Left lobe of liver (tissue), 2 donors: ENCODE measurements at places on chromosomes 16 and 17. TPM values are rescaled to one million over a fixed set of nuclear protein-coding genes. Genes with fewer than 3 reads are reported as not detected.

- no peak for DNase-seq
These were observed 56.4 kb upstream of the SLC25A19 start for GRCh38 chr17:75345514-75346167.

GRCh38 chr17:12618557-12618956 is 47.1 kb upstream of the MYOCD start:
- DNase-seq = no peak

The PRR35 gene
- total RNA-seq = not detected

GRCh38 chr17:4304417-4305027 is 40.7 kb upstream of the ANKFY1 start:
- DNase-seq = no peak

The CDRT15 gene
- not detected for total RNA-seq

DNA sequence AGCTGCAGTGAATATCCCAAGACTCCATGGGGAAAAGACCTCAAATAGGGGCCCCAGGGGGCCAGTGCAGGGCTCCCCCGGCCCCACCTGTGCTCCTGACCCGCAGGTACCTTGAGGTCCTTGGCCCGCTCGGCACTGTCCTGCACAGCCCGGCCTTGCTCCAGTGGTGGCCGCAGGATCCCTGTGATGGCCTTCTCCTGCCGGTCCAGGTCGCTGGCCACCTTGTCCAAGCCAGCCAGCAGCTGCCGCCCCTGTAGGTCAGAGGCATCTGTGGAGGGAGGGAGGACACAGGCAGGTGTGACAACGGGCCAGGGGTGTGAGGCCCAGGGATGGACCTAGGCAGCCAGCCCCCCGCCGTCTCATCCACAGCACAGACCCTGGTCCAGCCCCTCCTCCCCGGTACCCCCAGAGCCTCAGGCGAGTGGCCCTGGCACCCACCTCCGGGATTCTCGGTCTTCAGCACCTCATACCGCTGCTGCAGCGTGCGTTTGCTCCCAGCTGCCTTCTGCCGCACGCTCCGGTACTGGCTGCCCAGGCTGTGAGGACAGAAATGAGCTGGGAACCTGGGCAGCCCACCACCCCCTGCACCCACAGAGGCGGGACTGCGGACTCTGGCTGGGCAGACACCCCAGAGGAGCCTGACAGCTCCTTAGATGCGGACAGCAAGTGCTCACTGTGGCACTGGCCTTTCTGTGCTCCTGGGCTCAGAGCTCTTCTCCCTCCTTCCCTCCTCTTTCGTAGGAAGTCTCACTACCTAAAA is 43.7 kb downstream of the PPL start:
- DNase-seq = no peak

DNA sequence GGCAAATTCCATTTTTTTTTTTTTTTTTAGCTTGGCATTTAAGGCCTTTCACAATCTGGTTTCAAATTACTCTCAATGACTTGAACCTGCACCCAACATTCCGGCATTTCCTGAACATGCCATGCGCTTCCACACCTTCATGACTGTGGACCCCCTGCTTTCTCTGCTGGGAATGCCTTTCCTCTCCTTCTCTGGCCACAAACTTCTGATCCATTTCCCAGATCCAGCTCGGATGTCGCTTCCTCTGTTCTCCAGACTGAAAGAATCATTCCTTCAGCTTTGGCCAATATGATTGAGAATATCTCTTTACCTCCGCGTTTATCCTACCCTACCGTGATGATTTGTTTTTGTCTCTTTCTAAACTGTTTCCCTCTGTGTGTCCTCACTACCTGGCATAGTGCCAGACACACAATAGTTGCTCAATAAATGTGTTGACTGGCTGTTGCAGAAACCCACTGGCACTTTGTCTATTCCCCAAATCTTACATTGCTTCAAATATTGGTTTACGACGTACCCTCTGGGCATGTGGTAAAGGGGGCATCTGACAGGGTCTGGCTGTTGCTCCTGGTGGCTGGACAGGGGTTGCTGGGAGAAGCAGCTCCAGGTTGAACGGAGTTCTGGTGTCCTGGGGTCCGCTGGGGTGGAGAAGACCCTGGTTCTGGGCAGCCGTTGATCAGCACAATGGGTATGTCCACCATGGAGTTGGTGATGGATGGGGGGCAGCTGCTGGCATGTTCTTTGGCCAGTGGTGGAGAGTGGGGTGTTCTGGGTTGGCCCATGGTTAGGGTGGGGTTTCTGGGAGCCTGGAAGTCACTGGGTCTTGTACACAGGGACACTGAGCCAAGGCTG is 14.7 kb downstream of the TNS4 start:
- DNase-seq = no peak

The CLEC3A gene
- total RNA-seq = not detected

The XPO6 gene
- total RNA-seq = 46.2 TPM

DNA sequence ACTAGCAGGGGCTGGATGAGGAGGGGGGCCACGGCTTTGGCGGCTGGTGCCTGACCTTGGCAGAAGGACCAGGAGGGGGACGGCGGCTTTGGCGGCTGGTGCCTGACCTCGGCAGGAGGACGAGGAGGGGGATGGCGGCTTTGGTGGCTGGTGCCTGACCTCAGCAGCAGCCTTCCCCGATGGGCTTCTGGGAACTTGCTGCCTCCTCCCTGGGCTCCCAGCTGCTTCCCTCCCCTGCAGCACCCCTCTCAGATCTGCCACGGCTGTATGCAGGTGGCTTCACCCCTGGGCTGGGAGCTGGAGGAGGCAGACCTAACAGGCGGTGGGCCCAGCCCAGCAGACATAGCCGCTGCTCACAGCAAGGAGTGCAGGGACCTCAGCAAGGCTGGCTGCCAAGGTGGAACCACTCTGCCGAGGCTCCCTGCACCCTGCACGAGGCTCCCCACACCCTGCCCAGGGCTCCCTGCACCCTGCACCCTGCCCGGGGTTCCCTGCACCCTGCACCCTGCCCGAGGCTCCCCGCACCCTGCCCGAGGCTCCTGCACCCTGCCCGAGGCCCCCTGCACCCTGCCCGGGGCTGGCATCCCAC is 38.4 kb upstream of the CBFA2T3 start:
- DNase-seq = no peak

The NPIPA8 gene
- total RNA-seq = 0.35 TPM

DNA sequence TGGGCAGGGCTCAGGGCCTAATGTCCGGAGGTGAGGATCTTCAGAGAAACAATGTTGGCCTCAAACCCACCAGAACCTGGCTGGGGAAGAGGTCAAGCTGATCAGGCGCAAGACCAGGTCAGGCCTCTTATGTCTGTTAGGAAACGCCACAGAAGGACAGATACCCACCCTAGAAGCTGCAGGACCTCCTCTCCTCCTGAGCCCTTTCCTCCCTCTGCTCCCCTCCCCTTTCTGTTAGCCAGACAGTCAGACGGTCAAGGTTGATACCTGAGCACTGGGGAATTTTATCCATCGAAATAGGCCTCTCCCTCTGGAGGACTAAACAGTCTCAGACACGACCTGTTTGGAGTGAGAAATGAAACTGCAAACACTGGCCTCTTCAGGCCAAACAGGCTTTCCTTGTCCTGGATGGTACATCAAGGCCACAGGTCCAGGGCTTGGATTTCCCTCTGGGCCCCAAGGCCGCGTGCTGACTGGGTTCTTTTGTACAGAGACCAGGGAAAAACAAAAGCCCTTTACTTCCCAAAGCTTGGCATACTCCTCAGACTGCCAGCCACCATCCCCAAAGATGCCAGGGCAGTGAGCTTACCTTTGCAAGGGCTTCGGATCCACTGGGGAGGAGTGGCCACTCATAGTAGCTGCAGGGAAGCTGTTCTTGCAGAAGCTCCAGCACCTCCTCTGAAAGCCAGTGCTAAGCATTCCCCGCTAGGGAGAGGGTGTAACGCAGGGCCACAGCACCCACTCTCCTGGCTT is 135.8 kb downstream of the CCDC182 start:
- DNase-seq = no peak

- no peak for DNase-seq
These were observed 164.4 kb downstream of the C16orf78 start for GRCh38 chr16:49537924-49538459.

- DNase-seq = no peak
These were observed 58.1 kb downstream of the CYB5B start for GRCh38 chr16:69482410-69482991.

GRCh38 chr16:50568187-50568815 is 20.1 kb downstream of the NKD1 start:
- no peak for DNase-seq

DNA sequence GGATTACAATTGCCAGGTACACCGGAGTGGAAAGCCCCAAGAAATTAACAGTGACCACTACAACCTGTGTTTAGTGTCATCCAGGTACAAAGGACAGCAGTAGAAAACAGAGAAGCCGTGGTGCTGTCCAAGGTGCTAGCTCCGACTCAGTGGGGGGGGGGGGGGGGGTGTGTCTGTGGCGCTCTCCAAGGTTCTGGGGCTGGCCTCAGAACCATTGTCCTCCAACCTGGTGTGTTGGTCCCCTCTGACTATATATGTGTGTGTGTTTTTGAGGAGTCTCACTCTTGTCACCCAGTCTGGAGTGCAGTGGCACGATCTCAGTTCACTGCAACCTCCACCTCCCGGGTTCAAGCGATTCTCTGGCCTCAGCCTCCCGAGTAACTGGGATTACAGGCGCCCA is 5.8 kb upstream of the ZNF23 start:
- no peak for DNase-seq

DNA sequence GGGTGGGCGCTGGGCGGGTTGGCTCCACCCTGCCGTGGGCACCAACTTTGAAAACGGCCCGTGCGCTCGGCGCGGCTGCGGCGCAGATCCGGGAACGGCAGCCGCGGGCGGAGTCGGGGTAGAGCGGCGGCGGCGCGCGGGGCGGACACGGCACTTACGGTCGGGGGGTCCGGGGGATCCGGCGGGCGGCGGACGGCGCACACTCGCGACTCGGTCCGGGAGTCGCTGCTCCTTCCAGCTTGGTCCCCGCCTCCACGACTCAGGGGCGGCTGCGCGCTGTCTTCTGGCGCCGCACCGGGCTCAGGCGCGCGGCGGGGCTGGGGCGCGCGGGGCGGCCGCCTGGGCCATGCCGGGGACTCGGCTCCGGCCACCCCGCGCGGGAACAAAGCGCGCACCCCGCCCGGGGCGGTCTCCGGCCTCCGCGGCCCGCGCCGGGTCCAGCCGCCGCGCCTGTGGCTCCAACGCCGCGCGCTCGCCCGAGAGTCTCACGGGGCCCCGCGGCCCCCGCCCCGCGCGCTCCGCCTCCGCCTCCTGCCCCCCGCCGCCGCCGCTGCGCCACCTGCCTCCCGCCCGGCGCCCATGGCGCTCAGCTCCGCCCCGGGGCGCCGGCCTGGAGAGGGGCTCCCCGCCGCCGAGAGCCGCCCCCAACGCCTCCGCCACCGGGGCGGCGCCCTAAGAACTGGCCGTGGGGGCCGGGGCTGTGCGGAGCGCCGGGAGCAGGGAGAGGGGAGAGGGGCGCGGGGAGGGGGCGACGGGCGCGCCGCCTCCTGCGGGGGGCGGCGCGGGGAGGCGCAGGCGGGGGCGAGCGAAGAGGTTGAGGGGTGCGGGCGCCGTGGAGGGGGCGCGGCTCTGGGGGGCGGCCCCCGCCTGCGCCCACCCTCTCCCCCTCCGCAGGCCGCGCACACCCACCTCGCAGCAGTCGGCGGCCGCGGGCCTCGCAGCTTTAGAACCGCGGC is 35.9 kb downstream of the CBFA2T3 start:
- DNase-seq = no peak

The PPL gene
- 26.4 TPM for total RNA-seq

GRCh38 chr17:10130677-10131076 is 67.7 kb downstream of the GAS7 start:
- no peak for DNase-seq

DNA sequence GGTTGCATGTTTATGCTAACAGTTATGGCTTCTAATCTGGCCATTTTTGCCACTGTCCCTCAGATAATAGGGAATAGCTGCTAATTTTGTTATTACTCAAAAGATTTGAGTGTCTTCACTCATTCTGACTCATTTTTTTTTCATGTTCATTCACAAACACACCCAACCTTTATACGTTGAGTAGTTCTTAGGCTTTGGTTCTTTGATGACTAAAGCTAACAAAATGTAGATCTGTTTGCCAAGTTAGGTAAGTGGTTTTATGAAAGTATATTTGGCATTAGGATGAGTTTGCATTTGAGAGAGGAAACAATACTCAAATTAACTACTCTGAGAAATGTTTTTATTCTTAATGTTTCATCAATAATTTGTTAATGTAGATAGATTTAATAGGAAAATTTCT is 3.6 kb downstream of the MAP2K4 start:
- no peak for DNase-seq

- no peak for DNase-seq
These were observed 2.3 kb upstream of the CBX4 start for GRCh38 chr17:79841369-79842135.

DNA sequence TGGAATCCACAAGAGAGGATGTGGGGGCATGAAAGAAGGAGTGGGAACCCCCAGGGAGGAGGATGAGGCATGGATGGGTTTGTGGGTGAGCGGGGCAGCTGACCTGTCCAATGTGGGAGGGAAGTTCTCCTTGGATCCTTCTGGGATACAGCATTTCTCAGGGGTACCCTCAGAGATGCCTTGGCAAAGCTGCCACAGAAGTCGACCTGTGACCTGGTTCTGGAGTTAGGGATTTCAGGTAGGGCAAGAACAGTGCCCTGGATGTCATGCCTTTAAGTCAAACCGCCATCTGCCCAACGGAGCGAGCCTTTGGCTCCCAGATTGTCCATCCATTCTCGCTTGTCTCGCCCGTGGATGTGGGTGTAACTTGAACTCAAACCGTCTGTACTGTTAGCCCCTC is 30.0 kb downstream of the WSCD1 start:
- no peak for DNase-seq

The DOK4 gene
- 43.9 TPM for total RNA-seq

The ETV4 gene
- total RNA-seq = 0.65 TPM

DNA sequence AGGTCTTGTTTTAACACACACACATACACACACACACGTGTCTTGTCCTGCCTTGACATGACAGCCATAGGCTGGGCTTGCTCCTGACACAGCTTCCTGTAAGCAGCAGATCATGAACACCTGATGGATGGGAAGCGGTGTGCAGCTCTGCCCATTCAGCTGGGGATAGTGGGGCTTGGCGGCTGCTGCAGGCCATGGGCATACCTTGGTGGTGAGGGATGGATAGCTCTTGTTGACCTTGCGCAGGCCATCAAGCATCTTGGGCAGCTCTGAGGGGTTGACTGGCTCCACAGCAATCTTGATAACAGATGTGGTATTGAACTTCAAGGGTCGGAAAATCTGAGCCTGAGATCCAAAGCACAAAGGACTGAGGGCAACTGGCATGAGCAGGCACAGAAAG is 12.0 kb downstream of the HIGD1B start:
- no peak for DNase-seq

The NAGS gene
- total RNA-seq = 51.3 TPM

GRCh38 chr16:85502357-85502756 is 110.8 kb upstream of the GSE1 start:
- no peak for DNase-seq
